ENCODE measurements at places on chromosomes 7 and 10.

GRCh38 chr10:71423250-71423649 lies 26.5 kb downstream of the CDH23 start:
- no peak for DNase-seq

DNA sequence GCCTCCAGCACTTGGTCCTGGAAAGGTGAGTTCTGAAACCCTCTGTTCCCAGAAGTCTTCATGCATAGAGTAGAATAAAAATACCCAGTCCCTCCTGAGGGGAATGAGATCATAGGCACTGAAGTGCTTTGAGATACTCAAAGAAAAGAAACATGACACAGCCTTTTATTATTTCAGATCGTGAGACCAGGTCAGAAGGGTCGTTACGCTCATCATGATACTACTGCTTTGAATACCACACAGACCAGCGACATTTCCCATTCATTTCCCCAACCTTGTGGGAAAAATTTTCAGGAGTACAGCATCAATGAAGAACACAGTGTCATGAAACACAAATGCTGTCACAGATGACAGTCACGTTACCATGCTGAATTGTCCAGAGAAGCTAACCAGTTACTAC lies 15.0 kb downstream of the CLRN3 start:
- DNase-seq: no peak

- no peak for DNase-seq
Measured at GRCh38 chr10:122446668-122447423, 7.6 kb upstream of the ARMS2 start.

DNA sequence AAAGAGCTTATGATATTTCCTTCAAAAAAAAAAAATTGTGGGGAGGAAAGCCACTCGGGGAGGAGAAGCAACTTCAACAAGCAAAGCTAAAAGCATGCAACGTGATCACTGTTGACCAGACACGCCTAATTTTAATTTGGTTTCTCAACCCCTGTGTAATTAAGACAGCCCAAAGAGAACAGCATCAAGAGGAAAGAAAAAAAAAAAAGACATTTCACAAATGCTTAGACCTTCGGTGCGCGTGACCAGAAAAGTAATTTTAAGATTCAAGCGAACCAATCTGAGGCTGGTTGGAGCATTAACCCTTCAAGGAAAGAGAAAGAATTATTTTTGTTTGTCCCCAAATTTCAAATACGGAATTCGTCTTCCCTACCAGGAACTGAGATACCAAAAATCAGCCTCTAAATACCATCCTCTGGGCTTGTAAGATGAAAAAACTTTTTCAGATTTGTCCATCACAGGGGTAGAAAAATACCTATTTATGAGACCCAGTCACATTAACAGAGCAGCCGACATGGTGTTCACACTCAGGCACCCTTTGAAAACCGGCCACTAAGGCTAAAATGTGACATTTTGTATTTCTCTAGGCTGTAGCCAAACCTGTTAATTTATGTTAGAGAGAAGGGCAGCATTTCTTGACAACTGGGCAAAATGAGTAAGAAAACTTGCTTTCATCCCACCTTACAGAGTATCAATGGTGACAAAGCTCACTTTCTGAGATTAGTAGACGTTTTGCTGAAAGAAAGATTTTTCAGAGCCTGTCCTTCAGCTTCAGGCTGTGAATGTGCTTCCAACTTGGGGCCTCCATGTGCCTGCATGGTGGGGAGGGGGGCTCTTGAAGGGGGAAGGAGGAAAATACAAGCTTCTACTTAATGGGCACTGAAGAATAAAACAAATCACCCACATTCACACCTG lies 179.9 kb upstream of the KLF14 start:
- no peak for DNase-seq

DNA sequence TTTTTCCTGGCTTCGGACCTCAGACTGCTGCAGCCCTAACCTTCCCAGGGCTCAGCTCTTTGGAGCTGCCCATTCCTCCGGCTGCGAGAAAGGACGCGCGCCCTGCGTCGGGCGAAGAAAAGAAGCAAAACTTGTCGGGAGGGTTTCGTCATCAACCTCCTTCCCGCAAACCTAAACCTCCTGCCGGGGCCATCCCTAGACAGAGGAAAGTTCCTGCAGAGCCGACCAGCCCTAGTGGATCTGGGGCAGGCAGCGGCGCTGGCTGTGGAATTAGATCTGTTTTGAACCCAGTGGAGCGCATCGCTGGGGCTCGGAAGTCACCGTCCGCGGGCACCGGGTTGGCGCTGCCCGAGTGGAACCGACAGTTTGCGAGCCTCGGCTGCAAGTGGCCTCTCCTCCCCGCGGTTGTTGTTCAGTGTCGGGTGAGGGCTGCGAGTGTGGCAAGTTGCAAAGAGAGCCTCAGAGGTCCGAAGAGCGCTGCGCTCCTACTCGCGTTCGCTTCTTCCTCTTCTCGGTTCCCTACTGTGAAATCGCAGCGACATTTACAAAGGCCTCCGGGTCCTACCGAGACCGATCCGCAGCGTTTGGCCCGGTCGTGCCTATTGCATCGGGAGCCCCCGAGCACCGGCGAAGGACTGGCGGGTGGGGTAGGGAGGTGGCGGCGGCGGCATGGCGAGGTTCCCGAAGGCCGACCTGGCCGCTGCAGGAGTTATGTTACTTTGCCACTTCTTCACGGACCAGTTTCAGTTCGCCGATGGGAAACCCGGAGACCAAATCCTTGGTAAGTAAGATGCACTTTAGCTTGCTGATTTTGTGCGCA lies at the start of gene PLXDC2:
TSS of gene PLXDC2 (plus strand) at position 22 of the 820 bp plus-strand sequence.
- no peak for DNase-seq

- no peak for DNase-seq
Measured at GRCh38 chr10:116690356-116691322, 51.7 kb downstream of the HSPA12A start.

GRCh38 chr7:106072715-106073091 lies 39.4 kb downstream of the SYPL1 start:
- no peak for DNase-seq

DNA sequence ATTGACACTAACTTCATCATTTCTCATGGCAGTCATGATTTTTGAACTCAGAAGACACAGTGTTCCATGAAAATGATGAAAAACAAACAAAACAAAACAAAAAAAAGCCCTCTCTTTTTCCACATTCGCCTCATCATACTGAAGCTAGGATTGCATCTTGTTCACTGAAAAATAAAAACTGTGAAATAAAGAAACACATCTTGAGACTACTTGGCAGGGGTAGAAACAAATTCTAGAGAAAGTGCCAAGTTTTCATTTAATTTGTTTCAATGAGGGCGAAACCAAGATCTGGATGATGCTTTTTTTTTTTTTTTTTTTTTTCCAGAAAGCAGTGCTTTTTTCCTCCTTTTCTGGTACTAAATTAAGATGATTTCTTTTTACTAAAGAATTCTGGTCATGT lies 350.4 kb upstream of the ETV1 start:
- DNase-seq: no peak

- DNase-seq: no peak
Measured at GRCh38 chr10:16742165-16742960, 74.9 kb downstream of the RSU1 start.

DNA sequence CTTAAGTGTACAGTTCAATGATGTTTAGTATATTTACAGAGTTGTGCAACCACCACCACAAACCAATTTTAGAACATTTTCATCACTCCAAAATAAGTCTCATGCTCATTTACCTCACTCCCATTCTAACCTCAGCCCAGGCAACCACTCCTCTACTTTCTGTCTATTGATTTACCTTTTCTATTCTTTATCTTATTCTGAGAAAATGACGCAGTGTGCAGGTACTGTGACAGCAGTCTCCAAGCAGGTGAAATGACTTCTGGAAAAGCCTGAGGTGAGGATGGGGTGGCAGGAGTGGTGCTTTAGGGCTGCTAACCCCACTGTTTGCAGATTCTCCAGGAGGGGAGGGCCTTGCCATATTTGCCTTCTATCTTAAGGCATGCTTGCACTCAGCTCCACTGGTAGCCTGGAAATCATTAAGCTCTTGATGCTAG lies 39.5 kb downstream of the GARS1 start:
- no peak for DNase-seq

DNA sequence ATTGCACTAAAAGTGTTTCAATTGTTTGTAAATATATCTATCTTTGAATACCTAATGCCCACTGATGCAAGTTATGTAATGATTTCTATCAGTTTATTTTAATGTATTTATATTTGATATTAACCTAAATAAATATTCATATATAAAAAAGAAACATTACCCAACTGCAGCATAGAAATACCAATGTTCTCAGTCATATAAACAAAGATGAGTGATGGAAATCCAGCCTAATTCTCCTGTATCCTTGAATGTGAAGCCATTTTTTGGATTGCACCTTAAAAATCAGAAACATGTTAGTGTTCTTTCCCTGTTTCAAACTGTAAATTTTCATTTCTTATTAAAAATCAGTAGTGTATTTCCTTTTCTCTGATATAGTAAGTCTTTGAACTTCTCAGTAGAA lies 305.8 kb upstream of the GNAI1 start:
- DNase-seq: no peak

- DNase-seq: no peak
Measured at GRCh38 chr7:91239171-91239604, 25.0 kb upstream of the FZD1 start.

GRCh38 chr7:135575296-135575695 lies 17.6 kb downstream of the NUP205 start:
- DNase-seq: no peak

DNA sequence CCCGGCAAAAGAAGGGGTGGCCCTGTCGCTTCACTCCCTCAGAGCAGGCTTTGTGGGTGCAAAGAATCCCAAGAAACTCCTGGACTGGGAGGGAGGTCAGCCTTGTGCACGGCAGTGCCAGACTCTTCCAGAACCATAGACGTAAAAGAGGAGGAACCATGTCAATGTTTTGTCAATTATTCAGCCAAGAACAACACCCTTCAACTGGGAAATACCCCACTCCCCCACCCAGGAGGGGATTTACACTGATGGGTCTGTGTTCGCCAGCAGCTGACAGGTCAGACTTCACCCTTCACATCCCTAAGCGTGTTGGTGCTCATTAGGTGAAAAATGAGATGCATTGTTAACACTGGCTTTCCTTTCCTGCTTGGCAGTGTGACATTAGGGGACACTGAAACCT lies 116.8 kb upstream of the BMPER start:
- no peak for DNase-seq

- no peak for DNase-seq
Measured at GRCh38 chr7:135709508-135709907, 18.5 kb downstream of the SLC13A4 start.

- DNase-seq: no peak
Measured at GRCh38 chr10:132708441-132708840, 77.5 kb downstream of the NKX6-2 start.

DNA sequence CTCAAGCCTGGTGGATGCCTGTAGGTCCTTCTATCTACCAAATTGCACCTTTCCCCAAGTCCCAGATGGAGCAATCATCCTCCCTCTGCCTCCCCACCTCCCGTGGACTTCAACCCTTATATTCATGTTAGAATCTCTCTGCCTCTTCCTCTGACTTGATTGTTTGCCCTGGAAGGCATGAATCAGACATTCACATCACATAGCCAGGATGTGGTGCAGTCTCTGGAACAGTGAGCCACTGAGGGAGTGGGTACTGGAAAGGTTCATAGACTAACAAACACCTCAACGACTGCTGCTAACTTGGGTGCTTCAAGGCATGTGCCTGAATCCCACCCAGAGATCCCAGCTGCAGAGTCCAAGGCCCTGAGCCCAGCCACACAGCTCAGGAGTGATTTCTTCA lies 494.0 kb downstream of the TNS3 start:
- DNase-seq: no peak

DNA sequence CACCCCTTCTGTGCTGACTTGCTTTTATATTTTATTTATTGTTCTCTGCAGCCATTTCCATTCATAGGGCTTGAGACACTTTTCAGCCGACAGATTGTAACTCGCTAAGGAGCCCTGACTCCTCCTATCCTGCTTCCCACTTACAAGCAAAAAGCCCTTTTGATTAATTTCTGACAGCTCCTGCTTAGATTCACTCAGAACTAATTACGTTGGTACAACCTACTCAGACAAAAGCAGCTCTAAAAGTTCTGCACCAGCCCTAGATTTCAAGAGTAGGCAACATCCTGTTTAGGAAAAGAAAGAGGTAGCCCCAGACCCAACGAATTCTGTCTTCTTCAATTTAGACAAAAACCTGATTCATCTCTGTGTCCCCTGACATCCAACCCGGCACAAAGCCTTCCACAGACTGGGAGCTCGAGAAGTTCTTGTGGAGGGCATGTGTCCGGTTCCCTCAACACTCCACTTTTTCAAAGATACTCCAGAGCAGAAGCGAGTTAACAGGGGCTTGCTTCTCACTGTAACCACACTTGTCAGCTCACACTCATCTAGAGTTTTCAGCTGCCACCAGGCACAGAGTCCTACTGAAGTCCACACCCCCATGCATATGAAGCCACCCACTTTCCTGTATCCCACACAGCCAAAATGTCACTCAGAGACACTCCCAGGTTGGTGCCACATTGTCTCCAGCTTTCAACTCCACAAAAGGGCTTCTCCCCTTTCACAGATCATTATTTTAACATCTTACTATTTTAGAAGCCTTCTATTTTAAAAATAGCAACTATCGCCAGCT lies 113.6 kb upstream of the NFE2L3 start:
- DNase-seq: no peak

- peak; percentile 97 for DNase-seq
Measured at GRCh38 chr7:66681491-66682349, 53.0 kb downstream of the KCTD7 start.

- DNase-seq: no peak
Measured at GRCh38 chr10:23186697-23187096, 5.4 kb upstream of the PTF1A start.

GRCh38 chr7:98240961-98241673 lies 10.9 kb downstream of the TECPR1 start:
- no peak for DNase-seq

GRCh38 chr7:92034116-92034515 lies 93.5 kb downstream of the AKAP9 start:
- DNase-seq: no peak

DNA sequence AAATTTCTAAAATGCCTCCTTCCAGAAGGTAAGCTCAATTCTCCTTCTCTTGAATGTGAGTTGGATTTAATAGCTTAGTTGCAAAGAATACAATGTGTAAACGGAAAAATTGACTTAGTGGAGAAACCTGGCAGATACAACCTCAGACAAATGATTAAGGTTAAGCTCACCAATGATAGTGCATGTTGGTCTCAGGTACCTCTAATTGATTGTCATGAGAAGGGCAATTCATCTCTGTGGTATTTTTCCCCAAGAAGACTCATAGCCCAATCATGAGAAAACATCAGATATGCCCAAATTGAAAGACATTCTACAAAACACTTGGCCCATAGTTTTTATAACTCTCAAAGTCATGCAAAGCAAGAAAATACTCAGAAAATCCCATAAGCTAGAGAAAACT lies 36.2 kb upstream of the TMEM106B start:
- DNase-seq: no peak

GRCh38 chr10:127802531-127803095 lies 65.6 kb downstream of the FOXI2 start:
- DNase-seq: no peak

- DNase-seq: no peak
Measured at GRCh38 chr7:1810521-1810920, 140.4 kb downstream of the ELFN1 start.

- no peak for DNase-seq
Measured at GRCh38 chr7:158329686-158330085, 257.9 kb downstream of the PTPRN2 start.

- no peak for DNase-seq
Measured at GRCh38 chr10:101400585-101400984, 46.6 kb downstream of the BTRC start.

- DNase-seq: no peak
Measured at GRCh38 chr7:36283711-36284130, 105.9 kb upstream of the ANLN start.

Data from effector CD4-positive, alpha-beta T cell (primary cell).